Stimulated activated CD4-positive, alpha-beta T cell treated with anti-CD3 and anti-CD28 coated beads, TNF-alpha, amount 100 ng/mL, for 4 hours (primary cell): ENCODE measurements at places on chromosomes 7 and 10.

GRCh38 chr7:30330134-30331111 is 46.0 kb downstream of the ZNRF2 start:
- DNase-seq, result no peak

- no peak for DNase-seq
Observed at GRCh38 chr10:113569576-113569975, 16.7 kb downstream of the HABP2 start.

DNA sequence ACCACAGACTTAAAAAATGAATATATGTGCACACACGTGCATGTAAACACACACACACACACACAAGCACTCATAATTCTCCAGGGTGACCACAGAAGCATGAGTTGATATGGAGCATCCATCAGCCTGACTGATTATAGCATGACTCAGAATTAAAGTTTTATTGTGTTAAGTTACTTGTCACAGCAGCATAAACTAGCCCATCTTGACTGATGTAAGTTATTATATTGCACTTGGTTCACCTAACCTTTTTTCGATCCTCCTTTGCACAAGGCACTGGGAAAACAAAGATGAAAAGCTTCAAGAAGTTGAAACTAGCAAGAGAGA is 18.8 kb upstream of the SLC35G1 start:
- no peak for DNase-seq

DNA sequence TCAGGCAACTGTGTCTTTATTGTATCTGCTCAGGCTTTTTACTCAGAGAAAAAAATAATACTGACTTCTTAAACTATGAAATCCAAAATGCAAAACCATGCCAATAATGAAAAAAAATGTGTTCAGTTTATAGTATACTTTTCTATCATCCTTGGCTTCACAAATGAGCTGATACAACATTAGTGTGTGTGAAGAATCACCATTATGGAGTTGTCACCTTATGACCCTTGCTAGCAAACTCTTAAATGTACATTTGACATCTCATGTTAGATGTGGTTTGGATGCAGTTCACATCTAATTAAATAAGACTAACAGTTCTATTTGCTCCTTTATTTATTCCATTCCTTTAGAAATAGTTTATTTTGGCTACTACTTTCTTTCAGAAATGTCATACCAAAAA is 4.2 kb upstream of the OR2A2 start:
- no peak for DNase-seq

DNA sequence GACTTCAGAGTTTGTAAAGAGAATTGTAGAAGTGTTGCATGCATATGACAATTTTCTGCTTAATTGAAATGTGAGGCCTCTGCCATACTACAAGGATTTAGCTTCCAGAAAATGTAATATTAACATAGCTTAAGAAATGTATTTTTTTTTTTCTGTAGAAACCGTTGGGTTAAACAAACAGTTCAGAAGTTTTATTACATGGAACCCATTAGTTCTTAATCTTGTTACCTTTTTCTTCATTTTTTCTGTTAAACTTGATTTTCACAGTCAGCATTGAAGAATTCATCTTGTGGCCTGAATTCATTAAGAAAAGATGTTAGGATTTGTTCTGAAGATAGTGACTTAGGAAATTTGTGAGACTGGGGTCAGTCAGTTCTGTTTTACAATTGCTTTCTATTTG is 4.9 kb downstream of the PTEN start:
- no peak for DNase-seq
